ENCODE measurements at places on chromosomes 6 and 20.

GRCh38 chr6:1287103-1287591 is 24.8 kb upstream of the FOXQ1 start:
- no peak for DNase-seq

GRCh38 chr6:11222385-11223277 is 9.8 kb downstream of the NEDD9 start:
- DNase-seq: no peak

DNA sequence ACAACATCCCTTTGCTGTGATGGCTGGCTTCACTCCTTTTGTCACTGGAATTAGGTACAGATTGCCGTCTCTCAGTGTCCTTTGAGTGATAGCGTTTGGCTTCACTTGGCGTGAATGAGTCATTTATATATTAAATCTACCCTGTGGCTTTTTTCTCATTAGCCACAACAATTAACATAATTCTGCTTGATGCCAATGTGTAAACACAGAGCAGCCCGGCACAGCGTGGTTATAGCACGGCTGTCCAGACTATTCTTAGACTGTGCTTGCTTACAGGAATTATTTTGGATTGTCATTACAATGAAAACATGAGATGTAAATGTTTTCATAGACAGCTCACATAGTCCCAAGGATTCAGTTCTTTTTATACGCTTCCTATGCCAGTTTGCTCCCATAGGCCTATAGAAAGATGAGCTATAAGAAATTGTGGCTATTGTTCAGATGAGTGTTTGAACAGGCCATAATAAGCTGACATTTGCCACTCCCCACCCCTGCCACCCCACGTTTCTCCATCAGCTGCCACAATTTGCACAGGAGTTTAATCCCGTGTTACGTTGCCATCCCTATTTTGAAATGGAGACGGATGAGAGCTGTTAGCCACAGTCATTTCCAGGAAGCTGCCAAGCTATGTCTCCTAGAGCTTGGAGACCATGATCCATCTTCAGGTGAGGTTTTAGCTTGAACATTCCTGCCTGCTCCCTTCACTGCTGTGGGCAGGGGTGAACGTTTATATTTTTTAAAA is 65.9 kb downstream of the PPP1R14C start:
- peak; percentile 16 for DNase-seq

DNA sequence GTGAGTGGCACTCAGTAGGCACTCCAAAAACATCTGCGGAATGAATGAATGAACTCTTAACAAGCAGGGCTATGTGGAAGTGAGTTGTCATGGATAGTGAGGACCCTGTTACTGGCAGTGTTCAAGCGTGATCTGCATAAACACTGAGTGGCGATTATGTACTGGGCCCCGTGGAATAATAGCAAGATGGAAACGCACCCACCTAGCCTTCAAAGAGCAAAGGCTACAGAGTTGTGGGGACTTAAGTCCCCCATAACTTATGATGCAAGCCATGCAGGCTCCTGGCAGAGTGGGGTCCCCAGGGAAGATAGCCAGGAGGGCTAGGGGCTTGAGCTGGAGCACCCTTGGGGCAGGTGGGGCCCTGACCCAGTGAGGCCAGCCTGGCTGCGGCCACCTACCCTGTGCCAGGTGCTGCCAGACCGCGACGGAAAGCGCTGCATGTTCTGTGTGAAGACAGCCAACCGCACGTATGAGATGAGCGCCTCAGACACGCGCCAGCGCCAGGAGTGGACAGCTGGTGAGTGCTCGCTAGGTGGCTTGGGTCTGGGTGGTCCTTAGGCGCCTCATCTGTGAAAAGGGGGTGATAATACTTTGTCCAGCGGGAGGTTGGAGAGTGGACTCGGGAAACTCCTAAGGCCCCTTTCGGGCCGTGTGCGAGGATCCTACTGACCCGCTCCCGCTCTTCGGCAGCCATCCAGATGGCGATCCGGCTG is 20.0 kb downstream of the DEF6 start:
- DNase-seq: peak; percentile 75

DNA sequence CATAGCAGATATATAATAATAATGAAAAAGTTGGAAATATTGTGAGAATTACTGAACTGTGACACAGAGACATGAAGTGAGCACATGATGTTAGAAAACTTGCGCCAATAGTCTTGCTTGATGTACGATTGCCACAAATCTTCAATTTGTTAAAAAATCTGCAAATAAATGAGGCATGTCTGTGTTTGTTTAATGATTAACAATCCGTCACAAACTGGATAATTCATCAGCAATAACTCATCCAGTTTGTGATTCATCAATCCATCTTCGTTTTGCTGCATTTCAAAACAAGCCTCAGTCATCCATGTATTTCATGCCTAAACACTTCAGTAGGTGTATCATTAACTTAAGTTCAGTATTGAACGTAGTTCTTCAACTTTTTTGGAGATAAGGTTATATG is 25.5 kb upstream of the SMIM26 start:
- DNase-seq: no peak

DNA sequence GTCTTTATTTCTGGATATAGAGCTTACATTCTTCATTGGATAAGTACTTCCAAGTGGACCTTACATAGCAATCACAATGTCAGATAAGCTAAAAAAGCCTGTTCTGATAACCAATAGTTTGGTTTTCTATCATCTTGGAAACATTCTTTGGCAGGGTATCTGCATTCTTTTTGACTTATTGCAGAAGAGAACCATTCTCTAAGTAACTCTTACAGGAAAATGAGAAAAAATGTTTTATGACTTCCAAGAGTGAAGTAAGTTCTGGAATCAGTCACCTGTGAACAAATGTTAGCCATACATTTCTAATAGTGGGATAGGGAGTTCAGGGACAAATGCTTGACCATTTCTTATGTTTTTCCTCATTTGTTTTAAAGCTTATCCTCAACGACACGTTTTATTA is 564.0 kb downstream of the CD109 start:
- DNase-seq: no peak

- DNase-seq: no peak
These were observed 74.0 kb downstream of the HAO1 start for GRCh38 chr20:7866285-7866684.

- no peak for DNase-seq
These were observed 974.0 kb upstream of the GJE1 start for GRCh38 chr6:141158740-141159139.

GRCh38 chr6:28383235-28384142 is 16.1 kb downstream of the ZSCAN12 start:
- peak; percentile 83 for DNase-seq

GRCh38 chr6:90458353-90459224 is 128.3 kb downstream of the MAP3K7 start:
- peak; percentile 11 for DNase-seq

GRCh38 chr6:1774226-1774915 is 164.7 kb downstream of the FOXC1 start:
- DNase-seq: no peak

DNA sequence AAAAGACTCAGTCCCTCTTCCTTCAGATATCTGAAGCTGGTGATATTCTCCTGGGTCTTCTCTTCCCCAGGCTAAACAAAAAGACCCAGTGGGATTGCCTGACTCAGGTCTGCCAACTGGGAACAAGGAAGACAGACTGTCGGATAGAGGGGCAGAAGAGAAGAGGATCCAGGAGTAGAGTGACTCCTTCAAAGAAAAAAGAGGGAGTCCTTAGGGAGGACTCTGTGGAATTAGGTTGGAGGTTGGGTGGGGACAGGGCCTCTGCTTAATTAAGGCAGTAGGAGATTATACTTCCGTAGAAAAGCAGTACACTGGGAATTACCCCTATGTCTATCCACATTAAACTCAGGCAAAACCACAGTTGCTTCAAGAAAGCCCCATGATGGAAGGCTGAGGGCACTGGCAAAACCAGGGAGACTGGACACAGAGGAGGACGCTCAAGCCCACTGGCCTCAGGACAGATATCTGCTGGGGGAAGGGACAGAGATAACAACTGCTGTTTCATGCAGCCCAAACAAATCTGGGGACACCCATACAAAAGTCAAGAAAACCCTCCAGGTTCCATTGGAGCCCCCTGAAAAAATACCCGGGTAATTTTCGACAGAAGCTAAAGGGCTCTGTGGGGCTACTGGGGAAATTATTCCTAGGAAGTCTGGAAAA is 5.7 kb downstream of the BCL2L1 start:
- no peak for DNase-seq

DNA sequence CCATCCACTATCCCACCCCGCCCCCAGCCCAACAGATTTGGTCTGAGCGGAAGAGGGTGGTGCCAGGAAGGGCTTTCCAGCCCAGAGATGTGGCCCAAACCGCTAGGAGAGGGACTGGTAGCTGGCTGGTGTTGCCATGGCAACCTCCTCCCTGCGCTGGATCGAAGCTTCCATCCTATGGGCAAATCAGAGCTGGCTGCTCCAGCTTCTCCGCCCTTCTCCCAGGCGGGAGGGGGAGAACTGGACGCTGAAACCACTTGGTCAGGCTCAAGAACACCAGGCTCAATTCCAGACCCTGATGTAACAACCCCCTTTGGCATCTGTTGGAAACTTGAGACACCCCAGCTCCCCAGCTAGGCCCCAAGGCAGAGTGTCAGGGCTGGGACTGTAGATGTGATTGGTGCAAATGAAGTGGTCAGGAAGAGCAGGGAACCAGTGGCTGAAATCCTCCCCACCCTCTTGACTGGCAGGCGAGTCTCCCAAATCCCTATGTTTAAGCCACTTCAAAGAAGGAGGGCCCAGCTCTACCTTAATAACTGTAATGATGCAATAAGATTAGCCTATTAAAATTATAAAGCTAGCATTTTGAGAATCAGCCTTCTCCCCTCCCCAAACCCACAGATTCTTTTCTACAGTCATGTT is 4.2 kb downstream of the RIMS4 start:
- peak; percentile 73 for DNase-seq

DNA sequence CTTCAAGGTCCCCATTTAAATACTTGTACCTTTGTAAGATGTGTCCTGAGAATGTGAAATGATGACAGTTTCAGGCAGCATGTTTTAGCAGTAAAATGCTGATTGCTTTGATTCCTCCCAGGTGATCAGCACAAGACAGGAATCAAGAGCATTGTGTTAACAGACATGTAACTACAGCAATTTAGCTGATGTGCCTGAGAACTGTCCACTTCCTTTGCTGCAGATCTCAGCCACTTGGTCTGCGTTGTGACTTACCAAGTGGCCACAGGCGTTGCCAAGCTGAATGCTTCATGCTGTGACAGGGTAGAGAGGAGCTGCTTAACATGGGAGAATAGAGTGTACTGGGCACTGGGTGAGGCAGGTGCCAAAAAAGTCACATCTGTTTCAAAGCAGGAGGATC is 767.0 kb upstream of the POU3F2 start:
- DNase-seq: no peak

DNA sequence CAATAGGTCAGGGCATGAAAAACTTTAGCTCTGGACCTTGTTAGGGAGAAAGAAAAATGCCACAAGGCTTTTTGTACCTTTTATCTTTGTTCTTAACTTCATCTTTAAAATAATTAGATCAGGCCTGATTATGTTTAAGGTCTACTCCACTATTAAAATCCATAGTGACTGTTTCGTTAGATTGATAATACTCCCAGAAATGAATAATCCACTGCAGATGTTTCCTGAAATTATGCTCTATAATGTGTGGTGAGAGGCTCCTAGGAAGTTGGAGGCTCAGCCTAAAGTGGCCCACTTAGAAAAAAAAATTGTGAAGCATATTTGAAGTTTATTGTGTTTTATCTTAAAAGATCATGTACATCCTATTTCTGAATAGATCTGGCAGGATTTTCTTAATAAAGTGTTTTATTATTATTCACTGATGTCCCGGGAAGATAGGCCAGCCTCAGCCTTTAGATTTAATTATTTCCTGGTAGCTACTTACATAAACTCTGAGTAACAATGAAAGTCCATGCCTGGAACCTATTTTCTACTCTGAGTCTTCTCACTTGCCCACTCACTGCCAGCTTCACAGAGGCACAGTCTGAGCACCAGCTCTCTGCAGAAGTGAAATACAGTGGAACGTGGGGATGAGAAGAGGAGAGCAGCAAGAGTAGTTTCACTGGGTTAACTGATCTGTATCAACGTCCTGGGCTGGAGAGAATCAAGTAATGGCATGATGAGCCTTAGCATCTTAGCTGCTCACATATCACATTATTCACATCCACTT is 126.8 kb upstream of the TMEM170B start:
- no peak for DNase-seq

DNA sequence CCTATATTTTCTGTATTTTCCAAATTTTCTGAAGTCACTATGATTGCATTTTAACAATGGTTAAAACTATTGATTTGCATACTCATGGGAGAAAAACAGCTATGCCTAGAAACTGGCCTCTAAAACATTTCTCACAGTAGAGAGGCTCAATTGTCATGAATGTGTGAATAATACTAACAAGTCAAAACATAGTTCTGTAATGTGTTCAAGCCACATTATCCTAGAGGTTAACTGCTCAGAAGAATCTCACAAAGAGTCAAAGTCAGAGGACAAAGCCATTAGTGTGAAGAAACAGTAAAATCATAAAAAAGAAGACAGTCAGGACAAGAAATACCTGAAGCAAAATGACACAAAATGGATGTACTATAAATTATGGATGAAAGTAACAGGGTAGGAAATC is 12.5 kb upstream of the ALDH8A1 start:
- DNase-seq: no peak

DNA sequence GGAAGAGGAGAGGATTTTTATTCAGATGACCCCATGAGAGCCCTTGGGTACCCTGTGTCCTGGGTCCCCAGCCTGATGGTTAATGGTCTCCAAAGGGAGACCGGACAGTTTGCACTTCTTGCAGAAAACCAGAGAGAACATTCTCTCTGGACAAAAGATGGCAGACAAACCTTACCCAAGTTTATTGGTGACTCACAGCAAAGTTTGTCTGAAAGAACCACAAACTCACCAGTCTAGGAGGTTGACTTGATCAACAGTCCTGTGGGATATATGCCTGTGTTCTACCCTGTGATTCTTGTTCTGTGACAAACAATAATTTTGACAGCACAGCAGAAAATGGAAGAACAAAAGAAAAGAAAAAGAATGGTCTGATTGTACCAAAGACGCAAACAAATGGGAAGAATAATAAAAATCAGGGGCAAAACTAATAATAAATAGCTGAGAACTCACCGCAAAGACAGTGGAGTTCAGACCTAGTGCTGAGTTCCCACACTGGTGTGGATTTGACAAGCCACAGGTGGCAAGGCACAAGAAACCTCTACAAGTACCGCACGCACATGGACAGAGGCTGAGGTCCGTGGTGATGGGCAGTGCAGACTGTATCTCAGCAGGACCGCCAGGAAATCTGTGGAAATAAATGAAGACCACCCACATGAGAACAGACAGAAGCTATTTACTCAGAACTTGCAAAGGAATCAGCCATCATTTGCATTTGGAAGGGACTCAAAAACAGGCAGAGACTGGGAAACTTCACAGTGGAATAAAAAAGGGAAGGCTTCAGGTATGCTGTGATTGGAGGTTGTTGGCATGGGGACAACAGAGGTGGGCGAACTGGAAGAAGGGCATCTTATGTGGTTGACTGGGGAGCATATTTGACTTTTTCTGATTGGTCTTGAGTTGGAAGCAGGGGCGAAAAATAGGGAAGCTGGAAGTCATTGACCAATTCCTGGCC is 246.3 kb upstream of the RNF24 start:
- DNase-seq: no peak

GRCh38 chr6:31305703-31306219 is 33.9 kb upstream of the HLA-C start:
- DNase-seq: no peak

- DNase-seq: no peak
These were observed 235.8 kb downstream of the EPHA7 start for GRCh38 chr6:93183531-93183972.

- DNase-seq: no peak
These were observed 4.6 kb upstream of the BICRAL start for GRCh38 chr6:42777126-42777822.

- no peak for DNase-seq
These were observed 27.8 kb upstream of the GPR63 start for GRCh38 chr6:96865055-96865405.

Measured in DMS79 treated with DMSO at 0.1 percent for 48 hours (cell line).